ENCODE measurements at places on chromosomes 6 and 20.

GRCh38 chr6:14130435-14131075 lies 13.0 kb downstream of the CD83 start:
- no peak for DNase-seq

DNA sequence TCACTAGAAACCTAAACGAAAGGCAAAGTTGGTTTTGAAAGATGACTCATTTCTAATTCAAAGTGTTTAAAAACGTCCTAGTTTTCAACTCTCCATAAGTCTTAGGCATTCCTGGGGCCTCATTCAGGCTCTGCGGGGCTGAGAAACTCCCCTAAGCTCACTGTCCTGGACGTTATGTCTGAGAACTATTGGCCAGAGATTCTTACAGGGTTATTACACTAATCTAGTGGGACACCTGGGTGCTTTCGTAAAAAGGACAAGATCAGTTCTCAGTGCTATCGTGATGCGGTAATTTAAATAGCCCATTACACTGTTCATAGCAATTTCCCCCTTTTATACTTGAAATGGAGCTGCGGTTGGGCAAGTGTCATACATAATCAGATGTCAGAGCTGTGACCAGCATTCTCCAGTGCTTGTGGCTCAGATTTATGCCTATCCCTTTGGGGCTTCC lies 280.9 kb downstream of the QKI start:
- DNase-seq = no peak

DNA sequence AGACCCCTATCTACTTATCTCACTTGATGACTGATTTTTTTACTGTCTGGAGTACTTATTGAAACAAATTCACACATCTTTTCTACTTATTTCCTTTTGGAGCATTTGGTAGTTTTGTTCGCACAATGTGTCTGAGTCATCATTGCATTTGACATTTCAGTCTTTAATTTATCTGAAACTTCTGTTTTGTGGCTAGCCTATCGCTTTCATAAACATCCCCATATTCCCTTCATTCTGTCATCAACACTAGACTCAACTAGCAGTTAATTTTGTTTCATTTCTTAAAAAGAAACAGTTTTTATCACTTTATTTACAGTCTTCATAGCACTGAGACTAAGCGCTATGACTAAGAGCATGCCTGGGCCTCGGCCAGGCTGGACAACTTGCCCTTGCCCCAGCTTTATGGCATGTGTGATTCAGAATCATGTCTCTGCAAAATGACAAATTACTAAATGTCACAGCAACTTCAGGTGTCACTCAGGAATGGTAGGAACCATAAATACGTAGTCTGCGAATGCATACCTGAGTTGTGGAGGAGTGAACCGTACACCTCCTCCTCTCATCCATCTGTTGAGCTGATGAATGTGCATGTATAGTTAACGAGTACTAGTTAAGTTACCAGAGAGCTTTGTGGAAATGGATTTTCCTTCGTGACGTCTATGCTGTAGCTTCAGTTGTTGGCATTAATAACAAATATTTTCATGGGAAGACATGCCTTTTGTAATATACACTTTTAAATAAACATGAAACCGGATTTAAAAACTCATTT lies 16.2 kb downstream of the L3MBTL3 start:
- no peak for DNase-seq

DNA sequence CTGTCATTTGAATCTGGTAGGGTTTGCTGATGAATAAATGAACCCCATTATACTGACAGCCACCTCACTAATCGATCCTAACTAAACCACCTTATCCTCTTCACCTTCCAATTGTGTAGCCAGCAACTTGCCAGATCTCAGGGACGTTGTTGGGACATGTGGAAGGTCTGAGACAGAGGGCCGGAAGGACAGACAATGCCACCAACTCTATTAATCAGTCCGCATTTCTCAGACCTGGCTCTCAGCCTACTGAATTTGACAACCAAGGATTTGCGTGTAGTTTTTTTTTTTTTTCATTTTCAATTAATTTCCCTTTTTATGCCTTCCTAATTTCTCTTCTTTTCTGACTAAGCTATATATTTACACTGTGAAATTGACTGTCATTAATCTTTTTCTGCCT lies 122.5 kb downstream of the CARMIL1 start:
- no peak for DNase-seq

- DNase-seq = no peak
Observed at GRCh38 chr20:15031546-15032351, 694.3 kb upstream of the FLRT3 start.

DNA sequence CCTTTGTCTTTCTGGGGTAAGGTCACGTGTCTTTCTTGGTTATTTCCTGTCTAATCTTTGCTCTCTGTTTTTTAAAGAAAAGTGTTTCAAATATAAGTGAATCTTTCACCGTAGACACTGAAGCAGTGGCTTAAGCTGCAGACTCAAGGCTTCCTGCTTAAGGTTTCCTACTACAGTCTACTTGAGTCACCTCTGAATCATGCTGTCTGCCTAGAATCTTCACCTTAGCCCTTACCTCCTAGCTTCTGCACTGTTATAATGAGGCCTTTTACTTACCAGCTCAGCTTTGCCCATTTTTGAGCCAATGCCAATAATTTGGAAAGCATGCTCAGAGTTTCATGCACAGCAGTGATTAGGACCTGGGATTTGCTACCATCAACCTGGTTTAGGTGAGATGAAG lies 30.6 kb downstream of the ADGRF4 start:
- no peak for DNase-seq

GRCh38 chr6:129709769-129710449 lies at the start of gene ARHGAP18:
Gene ARHGAP18, minus strand, starts transcription at chr6:129710177. Its CDS starts 41 bp downstream, at chr6:129710136.
- DNase-seq = peak; percentile 69

DNA sequence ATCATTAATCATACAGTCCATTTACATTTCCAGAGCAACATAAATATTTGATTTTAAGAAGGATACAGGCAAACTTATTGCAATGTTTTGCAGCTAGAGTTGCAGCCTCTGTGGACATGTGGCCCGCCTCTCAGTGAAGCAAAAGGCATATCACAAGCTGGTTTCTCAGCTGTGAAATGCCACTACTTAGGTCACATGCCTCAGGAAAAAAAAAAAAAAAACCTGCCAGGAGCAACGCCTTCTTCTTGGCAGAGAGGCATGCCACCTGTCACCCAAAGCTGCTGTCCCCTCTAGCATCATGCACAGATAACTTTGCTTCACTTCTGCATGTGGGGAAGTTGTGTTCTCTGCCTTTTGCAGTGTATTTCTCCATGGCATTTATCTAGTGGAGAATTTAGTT lies 18.5 kb downstream of the GRM1 start:
- no peak for DNase-seq

- DNase-seq = no peak
Observed at GRCh38 chr20:46700481-46700880, 9.0 kb upstream of the SLC2A10 start.

DNA sequence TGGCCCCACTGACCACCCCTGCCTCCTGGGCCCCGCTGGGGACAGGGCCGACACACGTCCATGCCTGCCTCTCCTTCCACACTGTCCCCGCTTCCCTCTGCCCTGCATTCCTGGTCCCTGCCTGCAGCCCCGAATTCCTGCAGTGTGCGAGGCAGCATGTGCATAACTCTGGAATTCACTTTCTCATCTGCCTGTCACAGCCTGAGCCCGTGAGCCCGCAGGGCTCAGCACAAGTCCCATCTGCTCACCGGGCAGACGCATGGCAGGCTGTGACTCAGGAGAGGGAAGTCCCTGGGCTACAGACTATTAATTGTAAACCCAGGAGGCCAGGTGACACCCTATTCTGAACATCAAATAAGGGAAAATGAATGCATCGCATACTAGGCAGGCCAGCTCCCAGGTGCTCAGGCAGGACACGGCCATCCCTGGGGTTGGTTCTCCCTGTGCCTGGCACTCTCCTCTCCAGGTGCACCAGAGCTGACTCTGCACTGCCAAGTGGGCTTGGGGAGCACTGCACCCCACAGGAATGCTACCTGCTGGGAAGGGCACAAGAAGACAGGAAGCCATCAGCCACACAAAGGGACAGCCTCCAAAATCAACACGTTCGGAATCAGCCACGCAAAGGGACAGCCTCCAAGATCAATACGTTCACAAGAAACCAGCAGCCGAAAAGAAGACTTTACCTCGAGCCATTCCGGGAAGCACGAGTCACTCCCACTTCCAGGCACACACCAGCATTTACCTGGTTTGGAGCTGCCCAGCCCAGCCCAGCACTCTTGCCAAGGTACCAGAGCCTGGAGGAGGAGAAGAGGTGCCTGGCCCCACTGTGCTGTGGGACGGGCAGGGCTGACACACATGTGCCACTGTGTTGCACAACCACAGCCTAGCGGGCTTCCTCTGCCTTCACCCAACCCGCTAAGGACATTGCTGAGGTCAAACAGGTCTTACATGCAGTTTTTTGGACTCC lies 65.9 kb downstream of the DLL1 start:
- DNase-seq = no peak

DNA sequence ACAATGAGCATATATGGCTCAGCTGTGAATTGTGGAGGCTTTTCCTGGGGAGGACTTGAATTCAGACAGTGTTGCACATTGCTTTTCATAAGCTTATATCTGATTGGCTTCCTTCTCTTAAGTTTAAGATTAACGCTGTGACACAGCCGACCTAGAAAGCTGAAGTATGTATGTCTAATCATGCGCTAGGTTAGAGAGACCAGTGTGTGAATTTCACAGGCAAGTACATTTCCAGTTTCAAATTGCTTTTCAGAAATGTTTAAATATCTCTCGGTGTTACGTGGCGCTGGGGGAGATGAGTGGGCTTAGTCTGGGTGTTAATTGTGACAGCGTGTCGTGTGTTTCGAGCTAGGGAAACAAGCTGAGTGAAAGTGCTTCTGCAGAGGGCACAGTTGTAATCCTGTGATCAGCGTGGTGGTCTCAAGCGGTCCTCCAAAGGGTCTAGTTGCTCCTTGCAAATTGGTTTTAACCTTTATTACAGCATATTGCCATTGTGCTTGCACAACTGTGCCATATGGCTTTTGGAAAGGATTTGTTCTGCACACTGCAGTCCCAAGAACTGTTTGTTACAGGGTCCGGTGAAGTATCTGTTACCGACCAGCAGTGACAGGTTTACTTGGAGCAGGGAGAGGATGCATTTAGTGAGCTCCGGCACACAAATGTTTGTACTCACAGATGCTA lies 166.6 kb downstream of the SASH1 start:
- no peak for DNase-seq

- DNase-seq = no peak
Observed at GRCh38 chr6:37871616-37872372, 52.3 kb downstream of the ZFAND3 start.

- DNase-seq = no peak
Observed at GRCh38 chr20:62392621-62393334, 5.9 kb downstream of the RPS21 start.

DNA sequence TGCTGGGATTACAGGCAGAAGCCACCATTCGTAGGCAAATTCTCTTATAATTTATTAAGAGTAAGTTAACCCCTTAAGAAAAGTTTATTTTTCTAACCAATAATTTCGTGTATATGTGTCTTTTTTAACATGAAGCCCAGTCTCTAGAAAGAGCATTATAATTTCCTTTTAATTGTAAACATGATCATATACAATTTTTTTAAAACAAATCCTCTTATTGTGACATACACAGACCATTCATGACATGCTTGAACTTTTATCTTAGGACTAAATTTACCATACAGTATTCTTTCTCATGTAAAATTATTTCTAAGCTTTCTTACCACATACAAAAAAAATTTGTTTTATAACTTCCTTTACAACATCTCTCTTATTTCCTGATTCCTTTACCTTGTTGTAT lies 6.7 kb downstream of the ACOT13 start:
- no peak for DNase-seq

DNA sequence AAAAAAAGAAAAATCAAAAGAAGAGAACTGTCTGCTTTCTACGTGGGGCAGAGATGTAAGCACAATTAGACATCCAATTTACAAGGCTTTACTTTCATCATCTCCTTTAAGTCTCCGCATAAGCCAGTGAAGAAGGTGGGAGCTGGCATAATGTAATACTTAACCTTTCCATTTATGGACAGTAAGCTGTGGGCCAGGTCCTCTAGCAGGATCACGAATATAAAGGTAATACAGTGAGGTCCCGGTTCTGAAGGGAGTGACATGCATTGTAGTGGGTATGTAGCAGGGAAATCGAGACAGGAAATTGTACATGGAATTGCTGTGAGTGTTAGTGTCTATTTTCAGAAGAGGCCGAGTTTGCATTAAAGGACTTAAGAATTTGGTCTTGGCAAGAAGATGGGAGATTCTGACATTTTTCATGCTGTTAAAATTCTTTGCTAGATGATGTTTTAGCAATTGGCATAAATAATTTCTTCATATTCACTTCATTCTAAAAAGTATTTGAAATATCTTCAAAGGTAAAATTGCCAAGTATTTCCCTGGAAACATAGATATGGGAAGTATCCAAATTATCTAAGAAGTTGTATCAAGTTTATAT lies 20.4 kb upstream of the POPDC3 start:
- no peak for DNase-seq

GRCh38 chr6:49721297-49721696 lies 8.0 kb upstream of the CRISP2 start:
- no peak for DNase-seq

- no peak for DNase-seq
Observed at GRCh38 chr6:140490081-140490480, 1115.6 kb upstream of the CITED2 start.

DNA sequence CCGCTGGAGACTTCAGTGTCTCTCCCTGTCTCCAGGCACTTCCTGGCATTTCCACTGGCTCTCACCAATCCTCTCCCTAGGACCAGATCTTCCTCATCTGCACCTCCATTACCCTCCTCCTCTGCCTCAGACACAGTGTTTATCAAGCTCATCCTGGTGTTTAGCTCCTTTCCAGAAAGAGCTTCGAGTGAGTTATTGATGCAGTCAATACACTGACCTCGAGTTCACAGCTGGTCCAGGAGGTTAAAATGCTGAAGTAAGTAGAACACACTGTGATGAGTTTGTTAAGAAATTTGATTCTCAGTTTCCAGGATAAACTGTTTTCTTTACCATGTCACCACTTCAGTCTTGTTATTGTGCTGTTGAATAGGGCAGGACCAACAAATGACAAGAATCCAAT lies 42.1 kb upstream of the ARMC2 start:
- DNase-seq = no peak

GRCh38 chr6:91704531-91704930 lies 1117.7 kb upstream of the MAP3K7 start:
- no peak for DNase-seq

- DNase-seq = no peak
Observed at GRCh38 chr6:160258346-160259142, at the start of gene SLC22A2. Gene SLC22A2, minus strand, starts transcription at chr6:160258821. Its CDS starts 64 bp downstream, at chr6:160258757.

- DNase-seq = no peak
Observed at GRCh38 chr20:54088430-54088829, 18.0 kb upstream of the BCAS1 start.

DNA sequence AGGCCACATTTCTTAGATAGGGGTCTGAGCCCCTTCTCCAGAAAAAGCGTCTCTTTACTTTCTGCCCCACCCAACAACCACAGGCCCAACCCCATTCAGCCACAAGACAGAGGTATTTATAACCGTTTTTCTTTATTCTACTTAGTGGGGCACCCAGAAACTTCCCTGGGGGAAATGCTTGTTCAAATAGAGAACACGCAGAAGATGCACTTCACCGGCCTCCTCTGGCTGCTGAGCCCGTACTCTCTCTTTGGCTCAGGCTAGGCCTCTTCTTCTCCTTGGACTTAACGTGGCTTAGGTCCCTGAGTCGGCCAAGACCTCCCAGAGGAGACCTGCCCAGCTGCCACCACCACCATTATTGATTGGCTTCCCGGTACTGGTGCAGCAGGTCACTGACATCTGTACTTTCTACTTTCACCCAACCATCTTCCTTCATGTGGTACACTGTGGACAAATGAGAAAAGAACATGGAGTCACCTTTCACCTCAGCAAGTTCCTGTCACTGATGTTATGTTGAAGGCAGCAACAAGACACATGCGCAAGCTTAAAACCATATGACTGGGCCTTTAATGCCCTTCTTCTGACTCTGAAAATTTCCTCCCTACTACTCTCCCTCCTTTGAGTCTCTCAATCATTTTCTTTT lies 2.2 kb upstream of the TAP2 start:
- DNase-seq = peak; percentile 25
